Activated naive CD4-positive, alpha-beta T cell (primary cell): ENCODE measurements at places on chromosomes 12 and 14.

DNA sequence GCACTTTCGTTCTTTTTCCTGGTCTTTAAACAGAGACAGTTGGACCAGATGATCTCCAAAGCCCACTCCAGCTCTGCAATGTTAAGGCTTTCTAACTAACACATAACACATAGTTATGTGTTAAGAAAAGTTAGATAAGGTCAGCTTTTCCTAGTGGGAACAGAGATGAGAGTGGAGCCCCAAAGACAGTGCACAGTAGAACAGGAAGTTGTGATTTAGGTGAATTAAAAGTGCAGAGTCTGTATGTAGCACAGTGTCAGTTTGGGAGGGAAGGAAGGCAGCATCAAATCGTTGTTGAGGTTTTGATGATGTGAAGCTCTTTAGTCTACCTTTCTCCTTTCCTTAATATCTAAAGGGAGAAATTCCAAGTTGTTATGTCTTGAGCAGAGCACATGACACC lies 31.7 kb downstream of the PRORP start:
- no peak for DNase-seq

DNA sequence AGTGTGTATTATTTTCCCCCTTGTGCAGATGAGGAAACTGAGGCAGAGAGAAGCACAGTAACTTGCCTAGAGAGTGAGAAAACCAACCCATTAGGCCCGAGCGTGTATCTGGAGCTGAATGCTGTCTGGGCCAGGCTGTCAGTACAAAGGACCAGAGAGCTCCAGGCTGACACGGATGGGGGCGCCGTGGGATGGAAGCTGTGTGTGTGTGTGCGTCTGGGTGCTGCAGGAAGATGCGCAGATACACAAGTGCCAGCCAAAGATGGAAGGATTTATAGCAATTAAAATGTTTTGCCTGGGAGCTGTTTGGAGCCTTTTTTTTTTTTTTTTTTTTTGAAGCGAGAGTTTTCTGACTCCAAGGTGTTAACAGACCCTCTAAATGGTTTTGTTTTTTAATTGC lies 53.7 kb upstream of the GPATCH2L start:
- no peak for DNase-seq

DNA sequence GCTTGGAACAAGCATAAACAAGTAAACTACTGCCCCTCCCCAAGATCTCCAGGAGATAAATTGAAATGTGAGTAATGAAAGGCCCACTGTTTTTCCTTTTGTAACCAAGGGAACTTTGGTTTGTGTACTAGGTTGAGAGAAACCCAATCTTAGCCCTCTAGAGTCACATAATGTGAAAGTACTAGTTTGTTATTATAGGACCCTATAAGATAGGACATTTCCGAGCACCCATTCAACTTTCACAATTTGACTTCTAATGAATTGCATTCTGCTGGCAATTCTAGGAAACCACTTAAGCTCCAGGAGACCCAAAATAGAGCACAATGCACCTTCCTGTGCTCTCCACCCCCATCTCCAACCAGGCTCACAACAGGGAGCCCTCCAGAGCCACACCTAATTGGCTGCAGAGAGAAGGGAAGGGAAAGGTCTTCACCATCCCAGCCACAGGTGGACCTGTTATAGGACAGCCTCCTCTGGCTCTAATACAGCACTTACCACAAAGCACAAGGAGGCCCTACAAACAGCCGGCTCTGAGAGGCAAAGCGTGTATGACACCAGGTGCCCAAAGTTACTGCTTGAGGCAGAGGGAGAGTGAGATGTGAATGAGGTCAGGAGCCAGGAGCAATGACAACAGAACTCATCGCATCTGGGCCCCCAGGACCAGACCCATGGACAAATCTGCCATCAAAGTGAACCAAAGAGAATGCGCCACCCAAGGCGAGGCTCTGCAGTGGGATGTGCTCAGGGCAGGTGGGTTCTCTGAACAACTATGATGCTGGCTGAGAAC lies 163.3 kb upstream of the NTF3 start:
- no peak for DNase-seq

DNA sequence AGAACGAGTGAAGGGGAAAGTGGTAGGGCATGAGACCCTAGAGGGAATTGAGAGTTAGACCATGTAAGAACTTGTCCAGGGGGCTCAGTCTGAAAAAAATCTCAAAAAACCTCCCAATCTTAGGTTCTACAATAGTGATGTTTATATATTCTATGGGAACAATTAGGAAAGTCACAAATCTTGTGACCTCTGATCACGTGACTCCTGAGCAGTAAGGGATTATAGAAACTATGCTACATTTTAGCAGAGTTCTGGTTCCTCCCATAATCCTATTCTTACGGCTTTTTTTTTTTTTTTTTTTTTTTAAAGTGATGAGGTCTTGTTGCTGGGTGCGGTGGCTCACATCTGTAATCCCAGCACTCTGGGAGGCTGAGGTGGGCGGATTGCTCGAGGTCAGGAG lies 5.8 kb downstream of the ADCK1 start:
- no peak for DNase-seq

GRCh38 chr12:4144676-4145075 lies 128.9 kb upstream of the CCND2 start:
- DNase-seq = no peak

GRCh38 chr14:71597287-71597920 lies 334.8 kb upstream of the RGS6 start:
- no peak for DNase-seq

- DNase-seq = no peak
Observed at GRCh38 chr14:89771251-89771650, 183.3 kb downstream of the EFCAB11 start.

DNA sequence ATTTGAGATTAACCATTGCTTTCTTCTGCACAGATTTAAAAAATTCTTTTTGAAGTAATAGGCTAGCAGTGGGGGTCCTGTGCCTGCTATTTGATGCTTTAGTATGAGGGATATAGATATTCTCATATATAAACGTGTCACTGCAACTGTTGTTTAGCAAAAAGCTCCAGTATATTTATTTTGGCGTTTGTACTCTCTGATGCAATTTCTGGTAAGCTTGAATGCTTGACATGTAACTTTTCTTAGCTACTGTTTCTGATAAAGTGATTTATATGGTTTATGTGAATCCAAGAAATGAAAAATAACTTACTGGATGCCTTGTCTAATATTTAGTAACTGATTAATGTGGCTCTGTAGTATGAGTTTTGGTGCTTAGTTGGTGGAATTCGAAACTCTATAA lies 77.1 kb downstream of the TTLL5 start:
- DNase-seq = no peak

- DNase-seq = no peak
Observed at GRCh38 chr14:69674546-69675244, 63.3 kb downstream of the SUSD6 start.

GRCh38 chr12:49088150-49088931 lies 6.3 kb downstream of the DHH start:
- DNase-seq = peak; percentile 46

- no peak for DNase-seq
Observed at GRCh38 chr12:106130474-106131113, 8.2 kb downstream of the NUAK1 start.

- no peak for DNase-seq
Observed at GRCh38 chr14:52923902-52924575, 26.8 kb downstream of the FERMT2 start.

DNA sequence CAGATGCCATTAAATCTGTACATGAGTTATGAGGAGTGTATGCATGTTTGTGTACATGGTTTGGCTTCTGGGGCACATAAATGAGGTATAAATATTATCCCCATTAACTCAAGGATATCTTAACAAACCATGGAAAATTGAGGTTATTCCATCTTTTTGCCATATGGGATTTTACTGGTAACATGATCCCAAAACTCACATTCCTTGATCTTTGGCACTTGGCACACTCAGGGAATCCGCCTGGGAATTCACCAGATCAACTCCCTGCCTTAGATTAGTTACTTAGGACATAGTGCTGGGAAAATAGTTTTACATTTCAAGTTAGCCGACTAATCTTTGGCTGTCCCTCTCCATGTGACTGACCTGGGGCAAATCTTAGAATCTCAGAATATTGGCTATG lies 16.9 kb downstream of the CDKN1B start:
- no peak for DNase-seq

GRCh38 chr14:24432259-24433131 lies 2.7 kb downstream of the KHNYN start:
- no peak for DNase-seq

DNA sequence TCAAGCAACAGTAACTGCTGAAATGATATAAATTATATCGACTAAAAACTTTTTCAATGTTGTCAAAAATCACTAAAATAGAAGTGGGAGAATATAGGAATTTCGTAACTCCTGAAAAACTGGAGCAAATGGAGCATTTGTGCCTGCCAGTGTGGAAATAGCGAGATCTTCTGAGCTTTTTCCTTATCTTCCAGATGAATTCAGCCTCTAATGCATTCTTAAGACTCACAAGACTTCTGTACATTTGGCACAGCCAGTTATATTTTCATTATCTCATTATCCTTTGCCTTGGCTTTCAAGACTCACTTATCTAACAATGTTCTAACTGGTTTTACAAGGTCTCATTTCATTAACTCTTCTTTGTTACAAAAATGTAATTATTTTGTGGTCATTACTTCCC lies 252.4 kb downstream of the GXYLT1 start:
- no peak for DNase-seq

DNA sequence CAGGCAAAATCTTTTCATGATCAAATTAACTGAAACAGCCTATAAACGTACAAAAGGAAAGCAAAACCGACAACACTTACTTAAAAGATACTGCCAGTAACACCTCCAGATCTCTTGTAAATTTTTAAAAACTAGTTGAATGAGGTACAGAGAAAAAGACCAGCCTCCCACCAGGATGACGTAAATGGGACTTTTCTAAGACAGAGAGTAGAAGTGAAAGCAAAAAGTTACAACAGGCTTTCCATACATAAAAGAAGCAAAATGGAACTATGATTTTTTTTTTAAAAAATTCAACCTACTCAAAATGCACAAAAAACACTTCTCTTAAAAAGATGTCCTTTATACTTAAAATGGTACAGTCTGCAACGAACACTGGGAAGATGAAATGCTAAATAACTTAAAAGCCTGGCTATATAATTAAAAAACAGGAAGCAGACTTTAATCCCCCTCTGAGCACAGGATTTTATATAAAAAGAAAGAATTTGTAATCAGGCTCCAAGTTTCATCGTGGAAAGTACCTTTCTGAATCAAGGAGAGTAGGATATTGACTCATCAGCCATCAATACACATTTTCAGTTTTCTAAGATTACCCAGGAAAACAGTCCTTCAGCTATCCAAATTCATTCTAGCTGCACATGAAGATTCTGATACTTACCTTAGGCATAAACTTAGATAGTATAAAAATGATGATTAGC lies 14.2 kb upstream of the MYO1A start:
- peak; percentile 8 for DNase-seq

- DNase-seq = no peak
Observed at GRCh38 chr14:86003998-86004397, 474.1 kb downstream of the FLRT2 start.

DNA sequence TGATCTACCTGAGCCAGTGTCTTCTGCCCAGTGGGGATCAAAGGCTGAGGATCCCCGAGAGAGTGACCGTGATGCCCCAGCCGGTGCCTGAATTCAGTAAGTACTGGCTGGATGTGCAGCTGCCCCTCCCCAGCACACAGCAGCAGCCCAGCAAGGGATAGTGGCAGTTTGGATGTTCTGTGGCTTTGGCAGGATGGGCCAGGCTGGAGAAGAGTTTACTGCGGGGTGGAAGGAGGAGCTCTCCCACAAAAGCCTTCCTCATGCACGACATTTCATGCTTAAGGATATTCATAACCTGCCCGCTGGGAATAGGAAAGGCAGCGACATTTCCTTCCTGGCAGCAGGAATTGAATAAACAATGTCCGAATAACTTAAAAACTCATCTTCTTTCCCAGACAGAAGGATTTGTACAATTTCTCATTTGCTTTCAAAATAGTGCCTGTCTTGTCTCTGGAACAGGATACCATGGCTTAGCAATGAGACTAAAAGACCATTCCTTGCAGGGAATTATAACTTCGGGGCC lies 135.6 kb upstream of the PRMT8 start:
- no peak for DNase-seq

- DNase-seq = no peak
Observed at GRCh38 chr12:113302886-113303640, 31.8 kb downstream of the SLC8B1 start.

- DNase-seq = peak; percentile 54
Observed at GRCh38 chr12:131132118-131132892, 178.6 kb downstream of the ADGRD1 start.

DNA sequence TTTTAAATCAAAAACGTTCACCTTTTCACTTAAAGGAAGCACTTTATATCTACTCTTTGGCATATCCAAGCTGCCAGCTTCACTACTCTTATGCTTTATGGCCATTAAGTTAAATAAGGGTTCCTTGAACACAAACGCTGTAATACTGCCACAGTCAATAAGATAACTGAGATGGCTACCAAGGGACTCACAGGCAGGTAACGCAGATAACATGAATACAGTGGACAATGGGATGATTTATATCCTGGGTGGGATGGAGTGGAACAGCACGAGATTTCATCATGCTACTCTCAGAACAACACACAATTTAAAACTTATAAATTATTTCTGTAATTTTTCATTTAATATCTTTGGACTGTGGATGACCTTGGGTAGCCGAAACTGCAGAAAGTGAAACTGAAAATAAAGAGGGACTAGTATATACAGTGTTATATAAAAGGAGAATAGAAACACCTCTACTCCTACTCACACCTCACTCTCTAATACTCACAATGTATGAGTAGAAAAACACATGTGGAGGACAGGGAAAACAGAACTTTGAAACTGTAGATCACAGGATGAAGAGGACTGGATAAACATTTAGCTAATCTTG lies 367.3 kb downstream of the C12orf50 start:
- no peak for DNase-seq

DNA sequence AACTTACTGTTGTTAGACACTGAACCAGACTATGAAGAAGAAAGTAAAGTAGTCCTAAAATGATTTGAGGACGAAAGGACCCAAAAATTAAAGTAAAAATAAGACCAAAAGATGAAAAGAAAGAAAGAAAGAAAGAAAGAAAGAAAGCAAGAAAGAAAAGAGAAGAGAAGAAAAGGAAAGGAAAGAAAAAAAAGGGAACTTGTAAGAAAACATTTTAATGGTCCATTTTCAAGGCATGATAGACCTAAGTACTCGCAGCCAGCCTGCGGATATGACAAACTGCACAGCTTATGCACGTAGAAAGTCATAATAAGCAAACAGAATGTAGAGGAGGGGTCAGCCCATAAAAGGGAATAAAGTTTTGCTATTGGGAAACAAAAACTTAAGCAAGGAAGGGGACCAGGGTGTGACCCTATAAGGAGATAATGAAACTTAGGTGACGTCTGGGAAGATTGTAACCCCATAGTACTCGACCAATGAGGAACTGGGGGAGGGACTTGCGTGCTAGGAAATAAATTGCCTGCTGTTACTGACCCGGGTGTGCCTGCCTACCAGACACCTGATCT lies 59.7 kb downstream of the APOBEC1 start:
- DNase-seq = no peak

- no peak for DNase-seq
Observed at GRCh38 chr12:117024961-117025480, 74.2 kb downstream of the TESC start.

GRCh38 chr12:25670076-25671055 lies 117.3 kb upstream of the LMNTD1 start:
- DNase-seq = no peak

GRCh38 chr14:96735526-96735925 lies 61.7 kb upstream of the VRK1 start:
- DNase-seq = no peak

GRCh38 chr12:2013527-2014223 lies 9.4 kb upstream of the DCP1B start:
- no peak for DNase-seq
